C1 segment of cervical spinal cord (tissue), 14 donors: ENCODE measurements at places on chromosomes 2 and 18.

DNA sequence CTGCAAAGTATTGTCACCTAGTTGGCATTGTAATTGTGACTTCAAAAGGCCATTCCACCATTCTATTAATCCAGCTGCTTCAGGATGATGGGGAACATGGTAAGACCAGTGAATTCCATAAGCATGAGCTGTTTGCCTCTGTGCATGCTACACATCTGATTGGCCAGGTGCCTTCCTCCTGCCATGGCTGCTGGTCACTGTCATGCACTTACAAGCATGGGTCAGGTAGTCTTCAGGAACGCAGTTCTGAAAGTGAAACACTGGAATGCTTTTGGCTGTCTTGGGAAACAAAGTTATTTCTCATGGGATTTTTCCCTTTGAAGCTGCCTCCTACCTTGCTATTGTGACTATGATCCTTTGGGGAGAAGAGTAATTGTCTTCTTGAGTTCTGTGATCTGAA is 267.6 kb downstream of the GBX2 start:
- no peak for DNase-seq

- DNase-seq, result no peak
Observed at GRCh38 chr2:212994976-212995375, 156.4 kb downstream of the IKZF2 start.

GRCh38 chr2:157093666-157094065 is 163.8 kb upstream of the GALNT5 start:
- no peak for DNase-seq

GRCh38 chr2:126913881-126914615 is 15.4 kb downstream of the TEX51 start:
- DNase-seq, result no peak
